ENCODE measurements at places on chromosomes 4 and X. TPM values are rescaled to one million over a fixed set of nuclear protein-coding genes. Genes with fewer than 3 reads are reported as not detected.

The REPS2 gene
- total RNA-seq = 1.3 TPM

The AREG gene
- 23.9 TPM for total RNA-seq

The LPAR4 gene
- not detected for total RNA-seq

The HSFX4 gene
- not detected for total RNA-seq

The EVC2 gene
- total RNA-seq = 1.3 TPM

The LRP2BP gene
- 0.27 TPM for total RNA-seq

The EXOC1L gene
- not detected for total RNA-seq

The SMIM31 gene
- not detected for total RNA-seq

The AVPR2 gene
- not detected for total RNA-seq

The NDST4 gene
- not detected for total RNA-seq

The FRYL gene
- total RNA-seq = 11.2 TPM

The VCX3B gene
- total RNA-seq = not detected

The LUZP4 gene
- total RNA-seq = not detected

The GPR82 gene
- not detected for total RNA-seq

The AMBN gene
- not detected for total RNA-seq

The GLRA3 gene
- 0.05 TPM for total RNA-seq

The GSTCD gene
- 7.1 TPM for total RNA-seq

The GLRA2 gene
- not detected for total RNA-seq

The TMEM271 gene
- total RNA-seq = not detected

The TCEAL2 gene
- not detected for total RNA-seq

The RHOXF2 gene
- not detected for total RNA-seq

The PAGE1 gene
- not detected for total RNA-seq
